ENCODE measurements at places on chromosomes 5 and 9. TPM values are rescaled to one million over a fixed set of nuclear protein-coding genes. Genes with fewer than 3 reads are reported as not detected.

The TRIM52 gene
- total RNA-seq: 17.2 TPM

The FOXI1 gene
- not detected for total RNA-seq

The GTF3C4 gene
- total RNA-seq: 8.8 TPM

The GABRA6 gene
- not detected for total RNA-seq

The GPR151 gene
- not detected for total RNA-seq

The PCDHGC4 gene
- 4.9 TPM for total RNA-seq

- DNase-seq: no peak
Observed at GRCh38 chr5:14467886-14468285, 113.7 kb upstream of the OTULINL start.

DNA sequence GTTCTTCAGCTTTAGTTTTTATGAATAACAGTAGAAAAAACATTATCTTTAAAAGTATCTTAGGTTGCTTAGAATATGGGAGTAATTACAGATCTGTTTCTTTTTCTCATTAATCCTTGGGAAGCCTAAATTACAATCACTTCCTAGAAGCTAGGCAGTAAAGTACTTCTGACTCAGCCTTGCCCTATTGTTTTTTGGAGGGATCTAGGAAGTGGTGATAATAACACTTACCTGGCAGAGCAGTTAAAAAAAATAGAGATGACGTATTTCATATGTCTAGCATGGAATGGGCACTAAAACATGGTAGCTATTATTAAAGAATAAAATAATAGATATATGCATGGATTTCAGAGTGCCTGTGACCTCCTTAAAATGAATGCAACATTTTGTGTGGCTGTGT, 8.2 kb upstream of the FST start:
- DNase-seq: no peak

DNA sequence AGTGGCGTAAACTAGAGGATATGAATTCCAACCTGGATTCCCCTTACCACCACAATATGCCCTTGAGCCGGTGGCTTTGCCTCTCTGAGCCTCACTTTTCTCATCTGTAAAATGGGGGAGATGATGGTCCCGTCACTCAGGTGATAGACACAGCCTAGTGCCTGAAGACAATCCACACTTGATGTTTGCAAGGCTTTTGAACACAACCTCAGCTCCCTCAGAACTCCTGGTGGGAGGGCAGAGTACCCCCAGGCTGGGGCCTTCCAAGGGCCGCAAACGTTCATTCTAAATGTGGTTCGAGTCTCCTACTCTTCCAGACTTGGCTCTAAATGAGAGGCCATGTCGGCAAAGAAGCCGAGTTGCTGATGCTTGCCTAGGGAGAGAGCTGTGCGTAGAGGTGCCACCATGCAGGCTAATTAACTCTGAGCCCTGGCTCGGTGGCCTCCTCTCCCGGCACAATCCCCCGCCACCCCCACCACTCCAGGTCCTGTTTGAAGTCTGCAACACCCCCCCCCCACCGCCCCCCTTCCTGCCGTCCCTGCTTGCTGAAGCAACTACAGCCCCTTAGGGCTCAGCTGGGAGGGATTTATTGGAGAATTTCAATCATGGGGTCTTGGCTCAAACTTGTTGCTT, 97.7 kb upstream of the LMX1B start:
- no peak for DNase-seq

- DNase-seq: peak; percentile 89
Observed at GRCh38 chr5:16936150-16936988, at the start of gene MYO10. Gene MYO10, minus strand, starts transcription at chr5:16936288. Its CDS starts 480 bp downstream, at chr5:16935808.

DNA sequence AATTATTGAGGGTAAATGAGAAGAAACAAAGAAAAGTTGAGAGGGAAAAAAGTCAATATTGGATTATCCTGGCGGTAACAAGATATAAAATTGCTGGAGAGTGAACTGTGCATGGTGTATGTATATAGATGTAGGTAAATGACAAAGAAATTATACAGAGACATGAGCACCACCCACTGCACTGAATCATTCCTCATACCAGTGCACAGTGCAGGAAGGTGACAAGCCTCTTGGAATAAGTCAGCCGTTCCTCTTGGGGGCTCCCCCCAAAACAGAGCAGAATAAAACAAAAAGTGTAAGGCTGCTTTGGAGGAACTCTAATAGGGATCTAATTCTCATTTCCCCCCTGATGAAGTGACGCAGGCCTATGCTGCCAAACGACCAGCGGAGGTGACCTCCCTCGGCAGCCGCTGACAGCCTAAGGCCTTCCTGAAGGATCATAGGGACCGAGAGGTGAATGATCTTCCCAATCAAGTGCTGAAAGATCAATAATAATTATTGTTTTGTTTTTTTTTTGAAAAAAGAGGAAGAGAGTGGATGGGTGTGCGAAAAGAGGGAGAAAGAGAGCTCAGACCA, 245.0 kb downstream of the PSAT1 start:
- no peak for DNase-seq

DNA sequence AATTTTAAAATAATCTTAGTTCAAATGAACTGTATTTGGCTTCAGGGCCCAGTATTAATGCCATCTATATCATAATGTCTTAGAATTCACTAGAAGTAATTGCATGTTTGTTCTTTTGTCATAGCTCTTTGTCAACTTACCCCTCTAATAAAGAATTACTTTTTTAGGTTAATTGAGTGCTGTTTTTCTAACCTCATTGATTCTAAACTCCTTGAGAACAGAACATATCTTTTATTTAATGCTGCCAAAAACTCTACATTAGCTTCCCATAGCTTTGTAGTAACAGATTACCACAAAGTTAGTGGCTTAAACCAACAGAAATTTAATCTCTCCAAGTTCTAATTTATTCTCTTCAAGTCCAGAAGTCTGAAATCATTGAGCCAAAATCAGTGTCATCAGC, 242.4 kb downstream of the LURAP1L start:
- DNase-seq: no peak

DNA sequence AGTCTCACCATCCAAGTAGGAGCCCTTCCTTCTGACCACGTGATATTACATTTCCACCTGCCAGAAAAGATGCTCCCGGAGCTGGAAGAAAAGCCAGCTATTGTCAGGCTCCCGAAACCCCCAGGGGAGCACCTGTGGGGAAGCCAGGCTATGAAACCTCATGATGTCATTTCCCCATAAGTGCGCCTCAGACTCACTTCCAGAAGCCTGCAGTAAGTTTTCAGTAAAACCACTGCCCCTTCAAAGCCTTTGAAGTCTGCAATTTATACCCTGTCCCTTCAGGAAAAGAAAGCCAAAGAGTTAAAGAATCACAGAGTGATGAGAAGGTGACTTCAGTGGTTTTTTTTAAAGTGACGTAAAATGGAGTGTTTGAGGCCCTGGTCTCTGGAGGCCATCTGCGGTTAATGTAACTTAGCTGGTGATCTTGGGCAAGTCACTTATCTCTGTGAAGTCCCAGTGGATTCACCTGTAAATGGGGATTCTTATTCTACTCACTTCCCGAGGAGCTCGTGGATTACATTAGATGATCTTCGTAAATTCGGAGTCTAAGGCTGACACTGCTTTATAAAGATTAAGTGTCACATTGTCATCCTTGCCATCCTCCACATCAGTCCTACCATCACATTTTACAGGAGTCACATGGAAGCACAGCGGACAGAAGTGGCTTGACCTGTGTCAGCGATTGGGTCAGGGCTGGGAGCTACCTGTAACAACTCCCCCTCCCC, 2.6 kb upstream of the SEMA6A start:
- DNase-seq: no peak
